Anterior cingulate cortex (tissue), 58 donors: ENCODE measurements at places on chromosomes 5 and 9.

- DNase-seq = no peak
Observed at GRCh38 chr5:36244076-36244475, 2.4 kb upstream of the NADK2 start.

DNA sequence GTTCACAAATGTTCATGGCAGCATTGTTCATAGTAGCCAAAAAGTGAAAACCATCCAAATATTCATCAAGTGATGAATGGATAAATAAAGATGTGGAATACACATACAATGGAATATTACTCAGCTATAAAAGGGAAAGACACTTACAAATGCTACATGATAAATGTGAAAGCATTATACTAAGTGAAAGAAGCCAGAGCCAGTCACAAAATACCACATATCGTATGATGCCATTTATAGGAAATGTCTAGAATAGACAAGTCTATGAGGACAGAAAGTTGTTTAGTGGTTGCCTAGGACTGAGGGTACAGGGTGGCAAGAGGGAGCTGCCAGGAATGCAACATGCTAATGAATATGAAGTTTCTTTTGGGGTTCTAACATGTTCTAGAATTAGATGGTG lies 148.7 kb downstream of the DEPDC1B start:
- no peak for DNase-seq

GRCh38 chr5:154172785-154173184 lies 17.7 kb upstream of the GALNT10 start:
- DNase-seq = no peak

DNA sequence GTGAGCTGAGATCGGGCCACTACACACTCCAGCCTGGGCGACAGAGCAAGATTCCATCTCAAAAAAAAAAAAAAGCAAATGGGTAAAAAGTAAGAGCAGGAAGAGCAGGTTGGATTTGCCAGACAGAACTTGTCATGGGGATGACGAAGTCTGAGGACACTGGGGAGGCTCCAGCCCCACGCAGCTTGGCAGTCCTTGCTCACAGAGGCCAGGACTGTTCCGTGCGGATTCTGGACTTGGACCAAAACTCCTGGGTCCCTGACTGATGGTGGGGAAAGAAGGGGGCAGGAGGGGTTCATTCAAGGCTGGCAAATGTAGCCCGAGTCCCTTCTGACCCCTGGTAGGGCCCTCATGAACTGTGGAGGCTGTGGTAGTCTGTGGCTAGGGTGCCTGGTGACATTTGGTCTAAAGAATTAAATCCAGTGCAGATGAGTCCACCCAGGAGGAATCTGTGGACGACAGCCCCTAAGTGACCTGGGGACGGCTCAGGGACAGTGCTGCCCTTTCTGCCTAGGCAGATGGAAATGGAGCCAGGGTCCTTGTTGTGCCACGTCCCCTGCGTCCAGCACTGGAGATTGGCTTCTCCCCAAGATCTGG lies 3.1 kb downstream of the FGD3 start:
- no peak for DNase-seq

DNA sequence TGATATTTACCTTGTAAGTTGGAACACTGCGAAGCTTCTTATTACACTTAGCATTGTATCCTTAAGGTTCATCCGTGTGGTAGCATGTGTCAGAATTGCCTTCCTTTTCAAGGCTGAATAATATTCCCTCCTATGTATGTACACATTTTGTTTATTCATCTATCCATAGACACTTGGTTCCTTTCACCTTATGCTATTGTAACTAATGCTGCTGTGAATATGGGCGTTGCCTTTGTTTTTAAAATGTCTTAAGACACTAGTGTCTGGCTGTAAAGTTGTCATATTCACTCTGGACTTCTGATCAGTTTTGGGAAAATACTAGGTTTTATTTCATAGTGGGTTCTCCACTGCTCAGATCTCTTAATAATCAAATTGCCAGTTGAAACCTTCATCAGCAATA lies 383.3 kb upstream of the PRR16 start:
- DNase-seq = no peak

DNA sequence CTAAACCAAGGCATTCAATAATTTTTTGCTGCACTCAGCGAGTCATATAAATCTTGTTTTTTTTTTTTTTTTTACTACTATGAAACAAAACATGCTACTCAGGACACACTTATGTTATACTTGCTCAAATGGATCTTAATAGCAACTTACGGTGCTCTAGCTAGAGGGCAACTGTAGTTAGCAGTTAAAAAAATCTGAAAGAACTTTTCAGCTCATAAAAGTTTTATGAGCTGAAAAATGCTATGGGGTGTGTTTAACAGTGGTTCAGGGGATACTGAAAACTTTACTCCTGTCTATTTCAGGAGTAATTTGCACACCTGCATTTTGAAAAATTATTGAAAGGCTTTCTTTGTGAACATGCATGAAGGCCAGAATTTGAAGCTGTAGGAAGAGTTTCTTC lies 53.4 kb downstream of the VCAN start:
- no peak for DNase-seq

GRCh38 chr5:140988100-140988499 lies 21.8 kb downstream of the PCDHAC2 start:
- no peak for DNase-seq

DNA sequence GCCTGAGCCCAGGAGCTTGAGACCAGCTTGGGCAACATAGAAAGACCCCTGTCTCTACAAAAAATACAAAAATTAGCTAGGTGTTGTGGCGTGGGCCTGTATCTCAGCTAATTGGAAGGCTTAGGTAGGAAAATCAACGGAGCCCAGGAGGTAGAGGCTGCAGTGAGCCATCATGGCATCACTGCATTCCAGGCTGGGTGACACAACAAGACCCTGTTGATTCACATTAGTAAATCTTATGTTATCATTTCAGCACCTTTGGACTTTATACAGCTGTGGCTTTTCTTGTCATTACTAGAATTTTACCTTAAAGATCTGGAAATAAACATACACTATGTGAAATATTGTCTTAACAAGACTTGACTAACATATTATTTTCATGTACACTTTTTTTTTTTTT lies 185.0 kb downstream of the ZNF608 start:
- DNase-seq = no peak

GRCh38 chr5:14011089-14012020 lies 66.9 kb upstream of the DNAH5 start:
- DNase-seq = peak; percentile 74
